ENCODE measurements at places on chromosomes 5 and 9.
A peak's percentile ranks its signal among the peaks of the same experiment; 100 is the strongest.

GRCh38 chr5:140372971-140373487 is 13.0 kb downstream of the SLC4A9 start:
- peak; percentile 84 for DNase-seq

GRCh38 chr5:135030123-135030955 is 3.7 kb downstream of the PITX1 start:
- DNase-seq: no peak

GRCh38 chr9:82206490-82206889 is 217.9 kb downstream of the SPATA31D1 start:
- DNase-seq: no peak

GRCh38 chr9:111630182-111630963 is 761 bp upstream of the DNAJC25 start:
- DNase-seq: no peak

- DNase-seq: no peak
Measured at GRCh38 chr5:73415617-73416016, 33.0 kb downstream of the FOXD1 start.

DNA sequence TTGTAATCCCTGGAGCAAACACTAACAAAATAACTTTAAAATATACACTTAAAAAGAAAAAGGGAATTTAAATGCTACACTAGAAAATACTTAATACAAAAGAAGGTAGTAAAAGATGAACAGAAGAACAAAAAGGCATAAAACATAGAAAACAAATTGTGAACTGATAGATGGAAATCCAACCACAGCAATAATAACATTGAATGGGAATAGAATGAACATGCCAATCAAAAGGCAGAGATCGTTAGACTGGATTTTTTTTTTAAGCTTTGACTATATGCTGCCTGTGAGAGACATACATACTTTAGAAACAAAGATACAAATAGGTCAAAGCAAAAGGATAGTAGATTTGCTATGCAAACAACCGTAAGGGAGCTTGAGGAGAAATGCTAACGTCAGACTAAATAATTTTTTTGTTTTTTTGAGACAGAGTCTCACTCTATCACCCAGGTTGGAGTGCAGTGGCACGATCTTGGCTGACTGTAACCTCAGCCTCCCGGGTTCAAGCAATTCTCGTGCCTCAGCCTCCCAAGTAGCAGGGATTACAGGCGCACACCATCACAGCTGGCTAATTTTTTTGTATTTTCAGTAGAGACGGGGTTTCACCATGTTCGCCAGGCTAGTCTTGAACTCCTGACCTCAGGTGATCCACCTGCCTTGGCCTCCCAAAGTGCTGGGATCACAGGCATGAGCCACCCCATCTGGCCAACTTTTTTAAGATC is 6.5 kb downstream of the ABO start:
- DNase-seq: no peak

DNA sequence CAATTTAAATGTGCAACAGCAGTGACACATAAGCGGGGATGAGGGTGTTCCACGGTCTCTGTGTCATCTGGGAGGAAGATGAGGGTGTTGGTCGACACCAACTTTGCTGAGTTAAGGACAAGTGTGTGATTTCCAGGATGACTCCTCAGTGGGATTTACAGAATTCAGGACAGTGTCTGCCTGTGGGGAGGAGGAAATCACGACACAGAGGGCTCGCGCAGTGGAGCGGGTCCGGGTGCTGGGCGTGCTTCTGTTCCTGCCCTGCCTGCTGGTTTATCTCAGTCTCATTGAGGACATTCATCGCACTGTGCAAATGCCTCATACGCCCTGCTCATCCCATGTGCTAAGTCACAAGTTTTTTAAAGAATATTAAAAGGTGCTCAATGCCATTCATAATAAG is 73.7 kb upstream of the ADAMTS2 start:
- DNase-seq: no peak

DNA sequence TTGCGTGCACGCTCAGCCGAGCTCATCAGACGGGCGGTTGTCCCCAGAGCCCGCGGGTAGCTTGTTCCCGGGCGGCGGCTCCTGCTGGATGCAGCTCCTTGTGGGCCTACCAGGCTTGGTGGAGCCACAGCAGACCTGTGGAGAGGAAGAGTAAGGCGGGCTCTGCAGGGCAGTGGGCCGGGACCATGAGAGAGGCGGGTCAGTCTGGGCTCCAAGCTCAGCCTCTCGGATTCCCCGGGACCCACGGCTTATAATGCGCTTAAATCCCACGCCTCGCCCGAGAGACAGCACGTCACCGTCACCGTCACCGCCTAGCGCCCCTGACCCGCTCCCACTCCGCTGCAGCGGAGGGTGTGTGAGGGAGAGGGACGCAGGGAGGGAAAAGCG is 1.9 kb upstream of the ANKRD18A start:
- peak; percentile 44 for DNase-seq

GRCh38 chr5:97752871-97753270 is 569.8 kb upstream of the RIOK2 start:
- DNase-seq: no peak

DNA sequence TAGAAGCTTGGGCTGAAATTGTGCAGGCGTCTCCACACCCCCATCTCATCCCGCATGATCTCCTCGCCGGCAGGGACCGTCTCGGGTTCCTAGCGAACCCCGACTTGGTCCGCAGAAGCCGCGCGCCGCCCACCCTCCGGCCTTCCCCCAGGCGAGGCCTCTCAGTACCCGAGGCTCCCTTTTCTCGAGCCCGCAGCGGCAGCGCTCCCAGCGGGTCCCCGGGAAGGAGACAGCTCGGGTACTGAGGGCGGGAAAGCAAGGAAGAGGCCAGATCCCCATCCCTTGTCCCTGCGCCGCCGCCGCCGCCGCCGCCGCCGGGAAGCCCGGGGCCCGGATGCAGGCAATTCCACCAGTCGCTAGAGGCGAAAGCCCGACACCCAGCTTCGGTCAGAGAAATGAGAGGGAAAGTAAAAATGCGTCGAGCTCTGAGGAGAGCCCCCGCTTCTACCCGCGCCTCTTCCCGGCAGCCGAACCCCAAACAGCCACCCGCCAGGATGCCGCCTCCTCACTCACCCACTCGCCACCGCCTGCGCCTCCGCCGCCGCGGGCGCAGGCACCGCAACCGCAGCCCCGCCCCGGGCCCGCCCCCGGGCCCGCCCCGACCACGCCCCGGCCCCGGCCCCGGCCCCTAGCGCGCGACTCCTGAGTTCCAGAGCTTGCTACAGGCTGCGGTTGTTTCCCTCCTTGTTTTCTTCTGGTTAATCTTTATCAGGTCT is at the start of gene C9orf72:
TSS of gene C9orf72 (minus strand) at position 564 of the 716 bp plus-strand sequence. CDS start 6,361 bp downstream, outside the sequence.
- peak; percentile 86 for DNase-seq

DNA sequence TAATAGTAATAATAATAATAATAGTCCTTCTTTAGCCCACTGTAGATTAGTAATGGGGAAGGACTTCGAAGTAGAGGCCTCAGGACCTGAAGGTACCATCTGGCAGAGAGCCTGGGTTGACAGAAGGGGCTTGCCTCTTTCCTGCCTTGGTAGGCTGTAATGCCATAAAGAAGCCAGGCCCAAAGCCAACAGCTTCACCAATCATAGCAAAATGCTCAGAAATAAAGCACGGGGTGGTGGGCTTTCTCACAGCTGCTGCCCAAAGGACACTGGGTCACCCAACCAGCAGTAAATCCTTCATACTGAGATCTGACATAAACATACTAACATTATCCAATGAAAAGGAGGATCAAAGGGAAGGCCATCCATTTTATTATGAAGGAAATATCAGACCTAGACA is 70.7 kb downstream of the SUSD1 start:
- DNase-seq: no peak

GRCh38 chr9:25570802-25571201 is 107.4 kb downstream of the TUSC1 start:
- no peak for DNase-seq

DNA sequence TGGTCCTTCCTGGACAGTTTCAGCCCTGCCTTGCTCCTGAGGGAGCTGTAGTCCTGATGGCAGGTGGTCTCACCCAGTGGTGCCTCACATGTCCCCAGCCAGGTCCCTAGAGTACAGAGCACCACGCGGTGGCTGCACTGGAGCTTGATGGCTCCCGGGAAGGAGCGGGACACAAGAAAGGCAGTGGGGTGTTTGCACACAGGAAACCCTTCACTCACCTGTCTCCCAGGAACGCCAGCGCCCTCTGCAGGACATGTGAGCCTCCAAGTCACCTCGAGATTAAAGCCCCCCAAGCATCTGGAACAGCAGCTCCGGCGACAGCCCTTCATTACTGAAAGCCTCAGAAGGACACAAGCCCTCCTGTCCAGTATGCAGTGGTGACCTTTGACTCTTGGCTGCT is 19.9 kb upstream of the TMEM250 start:
- no peak for DNase-seq

DNA sequence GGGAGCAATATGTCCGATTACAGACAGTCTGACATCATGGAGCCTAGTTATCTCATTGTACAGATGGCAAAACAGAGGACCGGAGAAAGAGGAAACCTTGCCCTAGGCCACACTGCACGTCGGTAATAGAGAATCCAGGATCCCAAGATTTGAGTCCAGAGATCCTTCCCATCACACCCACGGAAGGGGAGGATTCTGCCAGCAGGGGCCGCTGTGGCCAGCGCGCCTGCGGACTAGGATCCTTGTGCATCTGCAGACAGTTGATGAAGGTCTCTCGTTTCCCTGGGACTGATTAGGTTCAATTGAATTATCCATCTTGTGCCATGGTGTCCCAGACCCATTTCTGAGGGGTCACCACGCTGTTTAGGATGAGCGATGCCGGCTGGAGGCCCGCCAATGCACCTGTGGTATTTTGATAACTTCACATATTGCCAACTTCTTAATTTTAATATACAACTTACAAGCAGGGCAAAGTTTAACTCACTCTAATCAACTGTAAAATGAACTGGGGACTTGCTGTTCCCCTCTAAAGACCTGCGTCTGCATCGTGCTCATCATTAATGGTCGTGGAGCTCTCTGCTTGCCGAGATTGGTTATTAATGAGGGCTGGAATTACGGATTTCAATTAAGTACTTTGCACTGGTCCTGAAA is 592.7 kb upstream of the BRINP1 start:
- peak; percentile 46 for DNase-seq

- no peak for DNase-seq
Measured at GRCh38 chr5:171102877-171103610, 206.0 kb upstream of the TLX3 start.

- no peak for DNase-seq
Measured at GRCh38 chr9:80025796-80026520, 454.2 kb downstream of the TLE4 start.

DNA sequence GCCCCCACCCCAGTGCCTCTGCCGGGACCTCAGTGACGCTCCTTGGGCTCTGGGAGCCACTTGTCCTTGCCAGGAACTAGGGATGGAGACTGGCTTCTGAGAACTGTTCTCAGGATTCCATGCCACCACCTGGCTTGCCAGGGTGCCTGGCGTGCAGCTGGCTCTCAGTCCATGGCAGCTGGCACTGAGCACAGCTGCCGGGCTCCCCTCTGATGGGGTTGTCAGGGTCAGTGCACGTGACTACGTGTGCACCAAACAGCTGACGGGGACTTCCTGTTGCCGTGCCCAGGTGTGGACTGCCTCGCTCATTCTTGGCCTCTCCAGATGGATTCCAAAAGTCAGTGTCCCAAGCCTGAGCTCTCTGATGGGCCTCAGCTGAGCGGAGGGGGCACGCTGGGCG is 9.4 kb downstream of the KCNT1 start:
- DNase-seq: no peak

DNA sequence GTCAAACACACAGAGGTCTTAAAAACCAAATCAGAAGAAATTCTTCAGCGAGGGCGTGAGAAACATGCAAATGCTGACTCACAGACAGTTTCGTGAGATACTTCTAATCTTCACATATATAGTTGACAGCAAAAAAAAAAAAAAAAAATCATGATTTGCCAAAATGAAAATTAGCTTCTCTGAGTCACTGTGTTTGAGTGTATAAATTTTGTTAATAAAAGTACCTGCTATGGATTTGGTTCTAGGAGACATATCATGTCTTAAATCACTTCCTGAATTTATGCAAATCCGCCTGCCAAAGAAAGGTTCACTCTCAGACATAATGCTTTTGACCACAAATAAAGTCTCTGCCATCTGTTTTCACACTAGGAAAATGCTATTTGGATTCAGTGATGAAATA is 114.3 kb downstream of the SLC1A3 start:
- DNase-seq: no peak

- peak; percentile 36 for DNase-seq
Measured at GRCh38 chr9:134324359-134325095, 1.7 kb upstream of the RXRA start.

DNA sequence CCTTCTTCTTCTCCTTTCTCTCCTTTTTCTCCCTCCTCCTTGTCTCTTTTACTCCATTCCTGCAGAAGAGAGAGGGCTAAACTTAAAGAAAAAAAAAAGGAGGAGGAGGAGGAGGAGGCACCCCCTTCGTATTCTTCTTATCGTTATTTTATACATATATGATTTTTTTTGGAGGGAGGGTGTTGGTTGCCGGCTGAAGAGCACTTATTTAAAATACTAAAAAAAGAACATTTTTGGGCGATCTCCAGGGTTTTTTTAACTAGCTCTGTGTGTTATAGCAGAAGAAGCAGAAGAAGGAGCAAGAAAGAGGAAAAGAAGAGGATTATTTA is 381 bp downstream of the NR2F1 start:
- DNase-seq: no peak

- DNase-seq: no peak
Measured at GRCh38 chr5:39968381-39968780, 543.6 kb upstream of the DAB2 start.

- DNase-seq: no peak
Measured at GRCh38 chr5:54387659-54388232, 67.8 kb upstream of the HSPB3 start.

DNA sequence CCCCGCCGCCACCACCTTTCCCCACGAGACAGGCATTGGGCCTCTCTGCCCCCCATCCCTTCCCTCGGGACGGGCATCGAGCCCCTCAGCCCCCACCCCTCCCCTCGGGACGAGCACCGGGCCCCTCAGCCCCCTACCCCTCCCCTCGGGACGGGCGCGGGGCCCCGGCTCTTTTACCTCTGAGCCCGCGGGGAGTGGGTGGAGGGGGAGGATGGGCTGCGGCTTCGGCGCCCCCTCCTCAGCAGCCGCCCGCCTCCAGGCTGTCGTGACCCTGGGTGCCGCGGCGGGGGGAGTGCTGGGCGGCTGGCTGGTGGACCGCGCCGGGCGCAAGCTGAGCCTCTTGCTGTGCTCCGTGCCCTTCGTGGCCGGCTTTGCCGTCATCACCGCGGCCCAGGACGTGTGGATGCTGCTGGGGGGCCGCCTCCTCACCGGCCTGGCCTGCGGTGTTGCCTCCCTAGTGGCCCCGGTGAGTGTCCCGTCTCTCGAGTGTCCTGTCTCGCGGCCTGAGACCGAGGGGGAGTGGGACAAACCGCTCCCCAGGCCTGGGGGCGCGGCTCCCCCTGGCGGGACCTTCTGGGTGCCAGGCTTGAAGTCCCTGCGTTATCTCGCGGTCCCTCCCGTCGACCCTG is 791 bp downstream of the SLC2A8 start:
- DNase-seq: peak; percentile 72

GRCh38 chr9:32399110-32399815 is 14.8 kb downstream of the ACO1 start:
- DNase-seq: no peak

DNA sequence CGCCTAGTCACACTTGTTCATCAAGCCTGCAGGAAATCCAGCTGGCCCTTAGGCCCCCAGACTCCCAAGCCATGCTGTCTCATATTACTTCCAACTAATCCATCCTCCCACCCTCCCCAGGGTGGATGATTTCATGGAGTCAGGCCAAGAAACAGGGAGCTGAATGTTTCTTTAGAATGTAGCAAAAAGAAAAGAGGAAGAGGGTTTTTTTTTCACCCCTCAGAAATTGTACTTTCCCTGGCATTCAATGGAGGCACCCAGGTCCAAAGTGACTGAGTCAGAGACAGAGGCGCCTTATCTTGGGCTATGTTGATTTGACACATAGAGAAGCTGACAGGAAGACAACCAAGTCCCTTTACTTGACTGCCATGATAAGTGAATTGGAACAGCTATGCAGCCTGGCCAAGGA is 260.2 kb upstream of the NR4A3 start:
- no peak for DNase-seq

GRCh38 chr5:146006470-146007190 is 70.3 kb downstream of the SH3RF2 start:
- DNase-seq: no peak

Data from Right ventricle myocardium superior (tissue), 1 donor.